ENCODE measurements at places on chromosomes 12 and 14. TPM values are rescaled to one million over a fixed set of nuclear protein-coding genes. Genes with fewer than 3 reads are reported as not detected.

The AKAP6 gene
- 1.1 TPM for total RNA-seq

GRCh38 chr12:57815177-57816000 is 3.1 kb downstream of the AVIL start:
- no peak overlapping the region for H3K4me3 ChIP-seq
- no peak overlapping the region for H3K27ac ChIP-seq
- H3K36me3 ChIP-seq, result no peaks in the 10 kb centered on the region
- no peaks in the 10 kb centered on the region for H3K27me3 ChIP-seq

DNA sequence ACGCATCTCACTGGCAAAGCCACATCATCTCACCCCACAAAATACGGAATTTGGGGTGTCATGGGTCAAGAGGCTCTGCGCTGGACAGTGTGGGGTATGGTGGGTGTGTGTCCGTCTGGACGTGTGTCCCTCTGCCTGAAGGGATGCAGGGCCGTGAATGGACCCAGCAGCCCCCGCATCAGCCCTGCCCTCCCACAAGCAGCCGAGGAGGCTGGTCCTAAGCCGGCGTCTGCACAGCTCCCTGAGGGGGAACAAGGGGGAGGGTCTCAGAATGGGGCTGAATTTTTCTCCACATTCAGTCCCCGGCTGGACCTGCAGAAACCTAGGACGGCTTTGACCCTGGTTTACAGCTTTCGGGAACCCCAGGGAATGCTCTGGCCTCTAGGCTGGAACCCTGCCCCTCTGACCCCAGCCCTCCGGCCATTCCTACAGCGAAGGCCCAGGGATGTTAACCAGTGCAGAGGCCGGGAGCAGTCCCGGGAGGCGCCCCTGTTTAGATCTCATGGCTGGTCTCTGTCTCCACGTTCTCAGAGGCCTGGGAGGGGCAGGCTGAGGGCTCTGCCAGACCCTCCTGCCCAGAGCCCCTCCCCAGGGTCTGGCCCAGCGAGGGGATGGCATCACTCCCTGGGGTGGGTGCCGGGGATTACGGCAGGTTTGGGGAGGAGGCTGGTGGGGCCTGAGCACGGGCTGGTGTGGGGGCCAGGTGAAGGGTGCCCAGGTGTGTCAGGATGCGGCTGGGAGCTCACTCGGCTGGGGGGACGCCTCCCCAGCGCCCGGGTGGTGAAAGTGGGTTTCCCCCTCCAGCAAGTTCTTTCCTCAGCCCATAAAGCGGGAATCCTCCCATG is 156.5 kb upstream of the C14orf180 start:
- peaks cover 4% of the 10 kb centered on the region for H3K4me1 ChIP-seq
- H3K27ac ChIP-seq, result no peak overlapping the region
- DNase-seq, result no peak
- H3K36me3 ChIP-seq, result no peaks in the 10 kb centered on the region

DNA sequence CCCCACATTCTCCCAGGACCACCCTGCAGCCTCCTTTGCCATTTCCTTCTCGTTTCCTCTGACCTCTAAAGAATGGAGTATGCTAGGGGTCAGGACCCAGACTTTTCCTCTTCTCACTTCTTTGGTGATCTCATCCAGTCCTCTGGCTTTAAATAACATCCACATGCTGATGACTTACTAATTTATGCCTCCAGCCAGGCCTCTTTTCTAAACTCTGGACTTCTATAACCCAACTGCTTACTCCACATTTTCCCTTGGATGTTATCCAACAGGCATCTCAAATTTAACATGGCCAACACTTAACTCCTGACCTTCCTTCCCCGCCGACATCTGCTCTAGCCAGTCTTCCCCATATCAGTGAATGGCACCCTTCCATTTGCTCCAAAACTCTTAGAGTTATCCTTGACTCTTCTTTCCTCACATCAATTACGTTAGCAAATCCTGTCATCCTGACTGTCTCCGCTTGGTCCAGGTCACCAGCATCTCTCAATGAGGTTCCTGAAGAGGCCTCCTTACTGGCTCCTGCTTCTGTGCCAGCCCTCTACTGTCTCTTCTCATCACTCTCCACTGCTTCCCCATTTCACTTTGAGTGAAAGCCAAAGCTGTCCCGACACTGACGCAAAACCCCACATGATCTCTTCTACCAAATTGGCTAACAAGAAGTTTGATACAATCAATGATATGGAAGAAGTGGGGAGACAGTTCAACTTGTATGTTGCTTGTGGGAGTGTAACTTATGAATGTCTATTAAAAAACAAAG is 42.7 kb downstream of the TMBIM6 start:
- peaks cover 21% of the 10 kb centered on the region for H3K27me3 ChIP-seq
- no peak overlapping the region for H3K27ac ChIP-seq
- H3K4me1 ChIP-seq, result no peaks in the 10 kb centered on the region
- no peaks in the 10 kb centered on the region for H3K36me3 ChIP-seq

DNA sequence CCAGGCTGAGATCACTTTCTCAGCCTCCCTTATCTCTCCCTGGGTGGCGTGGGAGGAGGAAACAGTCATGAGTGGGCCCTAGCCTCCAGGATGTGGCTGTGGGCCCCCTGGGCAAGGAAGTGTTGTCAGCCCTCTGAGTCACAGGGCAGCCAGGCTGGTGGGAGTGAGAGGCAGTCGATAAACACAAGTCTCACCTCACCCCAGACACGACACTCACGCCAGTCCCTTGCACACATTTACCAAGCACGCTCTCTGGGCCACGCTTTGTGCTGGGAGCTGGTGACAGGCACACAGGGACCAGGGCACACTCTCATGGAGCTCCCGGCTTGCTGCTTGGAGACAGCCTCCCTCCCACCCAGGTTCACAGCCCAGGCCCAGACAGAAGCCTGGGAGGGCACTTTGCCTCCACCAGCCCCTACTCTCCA is 1.9 kb upstream of the KRT79 start:
- H3K27me3 ChIP-seq, result peaks cover 5% of the 10 kb centered on the region
- H3K27ac ChIP-seq, result peak overlapping the region; percentile 81
- peaks cover 27% of the 10 kb centered on the region for H3K4me1 ChIP-seq
- H3K36me3 ChIP-seq, result no peaks in the 10 kb centered on the region
- peak overlapping the region; percentile 17 for H3K4me3 ChIP-seq
- DNase-seq, result peak; percentile 84

GRCh38 chr14:89504602-89505313 is 87.7 kb upstream of the FOXN3 start:
- no peaks in the 10 kb centered on the region for H3K27me3 ChIP-seq
- H3K4me1 ChIP-seq, result peaks cover 53% of the 10 kb centered on the region
- peak; percentile 59 for DNase-seq
- H3K4me3 ChIP-seq, result no peak overlapping the region

GRCh38 chr12:44052554-44052953 is 216.7 kb downstream of the TMEM117 start:
- H3K27ac ChIP-seq, result no peak overlapping the region
- no peaks in the 10 kb centered on the region for H3K4me1 ChIP-seq
- no peak overlapping the region for H3K4me3 ChIP-seq
- H3K27me3 ChIP-seq, result no peaks in the 10 kb centered on the region

GRCh38 chr14:64704743-64705380 is 638 bp downstream of the PLEKHG3 start:
- peaks cover 44% of the 10 kb centered on the region for H3K27me3 ChIP-seq
- peaks cover 43% of the 10 kb centered on the region for H3K4me1 ChIP-seq

DNA sequence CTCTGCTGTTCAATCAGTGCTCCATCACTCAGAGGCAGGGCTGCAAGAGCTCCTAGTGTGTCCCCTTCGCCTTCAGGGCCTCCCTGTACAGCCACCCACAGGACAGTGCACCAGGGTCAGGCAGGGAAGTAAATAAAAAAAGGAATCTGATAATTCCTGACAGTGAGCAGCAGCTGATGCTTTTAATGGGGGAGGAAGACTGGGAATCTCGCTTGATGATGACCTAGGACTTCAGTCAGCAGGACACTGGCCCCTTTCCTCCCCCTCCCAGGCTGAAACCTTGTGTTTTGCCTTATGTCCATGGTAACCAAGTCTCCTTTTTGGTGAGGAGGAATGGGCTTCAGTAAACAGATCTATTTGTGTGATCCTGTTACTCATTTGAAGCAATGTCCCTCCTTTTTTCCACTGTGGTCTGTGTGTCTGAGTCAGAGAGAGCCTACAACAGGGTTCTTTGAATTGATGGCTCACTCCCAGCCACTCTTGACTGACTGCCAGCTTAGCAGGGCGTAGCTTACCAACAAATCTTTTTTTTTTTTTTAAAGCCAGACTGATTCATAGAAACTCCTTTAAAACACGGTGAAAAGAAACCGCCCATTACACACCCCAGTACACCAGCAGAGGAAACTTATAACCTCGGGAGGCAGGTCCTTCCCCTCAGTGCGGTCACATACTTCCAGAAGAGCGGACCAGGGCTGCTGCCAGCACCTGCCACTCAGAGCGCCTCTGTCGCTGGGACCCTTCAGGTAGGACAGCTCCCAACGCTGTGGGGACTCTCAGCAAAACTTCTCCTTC is at the start of gene EMP1:
TSS of gene EMP1 (plus strand) at position 597 of the 792 bp plus-strand sequence. CDS start 14,785 bp downstream, outside the sequence.
- peaks cover 32% of the 10 kb centered on the region for H3K4me1 ChIP-seq
- no peaks in the 10 kb centered on the region for H3K27me3 ChIP-seq
- peak; percentile 89 for DNase-seq
- peak within 1 kb of the TSS; percentile 83 for H3K27ac ChIP-seq
- no peaks in the 10 kb centered on the region for H3K36me3 ChIP-seq

- no peaks in the 10 kb centered on the region for H3K27me3 ChIP-seq
- peaks cover 12% of the 10 kb centered on the region for H3K36me3 ChIP-seq
- H3K4me3 ChIP-seq, result no peak overlapping the region
- no peak for DNase-seq
- H3K27ac ChIP-seq, result no peak overlapping the region
- H3K4me1 ChIP-seq, result peaks cover 29% of the 10 kb centered on the region
Observed at GRCh38 chr14:23612354-23612732, 23.8 kb upstream of the DHRS2 start.
